Frontal cortex (tissue), 4 donors: ENCODE measurements at places on chromosomes 6 and 20. TPM values are rescaled to one million over a fixed set of nuclear protein-coding genes. Genes with fewer than 3 reads are reported as not detected.

GRCh38 chr6:79842376-79843040, 104.8 kb downstream of the ELOVL4 start:
- DNase-seq: no peak

DNA sequence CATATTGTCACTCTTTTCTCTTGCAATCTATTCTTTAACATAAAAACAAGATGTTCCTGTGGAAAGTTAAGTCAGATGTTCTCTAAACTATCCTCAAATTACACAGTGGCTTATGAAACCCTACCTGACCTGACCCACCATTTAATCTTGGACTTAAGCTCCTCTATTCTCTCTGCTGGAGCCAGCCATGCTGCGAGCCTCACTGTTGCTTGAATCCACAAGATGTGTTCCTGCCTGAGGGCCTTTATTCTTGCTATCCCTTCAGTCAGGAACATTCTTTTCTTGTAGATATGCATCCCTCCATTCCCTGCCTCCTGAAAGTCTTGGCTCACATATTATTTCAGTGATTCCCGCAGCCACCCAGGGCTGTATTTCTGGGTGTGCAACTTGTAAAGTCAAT, 283.2 kb downstream of the EPHA7 start:
- DNase-seq: no peak

CALHM4 gene
- not detected for total RNA-seq

GRCh38 chr6:109644131-109644530, 46.9 kb downstream of the AK9 start:
- DNase-seq: no peak

DNA sequence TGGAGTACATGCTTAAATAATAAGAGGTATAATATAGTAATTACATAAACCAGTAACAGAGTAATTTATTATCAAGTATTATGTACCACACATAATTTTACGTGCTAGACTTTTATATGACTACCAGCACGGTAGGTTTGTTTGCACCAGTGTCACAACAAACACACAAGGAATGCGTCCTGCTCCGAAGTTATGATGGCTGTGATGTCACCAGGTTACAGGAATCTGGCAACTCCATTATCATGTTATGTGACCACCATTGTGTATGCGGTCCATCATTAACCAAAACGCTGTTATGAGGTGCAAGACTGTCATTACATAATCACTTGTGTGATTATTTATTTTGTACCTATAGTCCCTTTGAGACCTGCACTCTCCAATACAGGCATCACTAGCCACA, 235.2 kb upstream of the PMEPA1 start:
- DNase-seq: no peak
